Occipital lobe (tissue), 3 donors: ENCODE measurements at places on chromosomes 11 and 22.

GRCh38 chr11:34149786-34150185, 44.4 kb downstream of the NAT10 start:
- DNase-seq: no peak

- DNase-seq: no peak
Observed at GRCh38 chr11:43576803-43577521, 103.6 kb upstream of the HSD17B12 start.

DNA sequence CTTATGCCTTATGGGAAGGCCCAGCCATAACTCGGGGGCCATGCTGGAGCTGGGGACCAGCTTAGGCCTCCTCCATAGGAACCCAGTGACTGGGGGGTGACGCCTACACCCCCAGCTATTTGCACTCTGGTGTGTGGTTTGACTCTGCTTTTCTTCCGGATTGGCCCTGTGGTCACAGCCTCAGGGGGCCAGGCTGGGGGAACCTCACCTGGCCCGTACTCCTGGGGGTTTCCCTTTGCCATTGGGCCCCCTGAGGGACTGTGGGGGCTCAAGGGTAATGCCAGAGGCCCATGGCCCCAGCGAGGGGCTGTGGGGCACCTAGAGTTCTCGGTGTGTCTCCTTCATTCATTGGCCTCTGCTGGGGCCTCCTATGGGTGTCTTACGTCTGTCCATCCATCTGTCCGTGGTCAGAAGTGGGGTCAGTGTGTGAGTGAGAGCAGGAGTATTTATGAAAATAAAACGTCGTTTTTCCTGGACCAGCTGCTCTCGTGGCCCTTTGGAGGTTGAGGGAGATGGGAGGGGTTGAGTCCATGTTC, 6.3 kb upstream of the SH3BP1 start:
- DNase-seq: no peak

DNA sequence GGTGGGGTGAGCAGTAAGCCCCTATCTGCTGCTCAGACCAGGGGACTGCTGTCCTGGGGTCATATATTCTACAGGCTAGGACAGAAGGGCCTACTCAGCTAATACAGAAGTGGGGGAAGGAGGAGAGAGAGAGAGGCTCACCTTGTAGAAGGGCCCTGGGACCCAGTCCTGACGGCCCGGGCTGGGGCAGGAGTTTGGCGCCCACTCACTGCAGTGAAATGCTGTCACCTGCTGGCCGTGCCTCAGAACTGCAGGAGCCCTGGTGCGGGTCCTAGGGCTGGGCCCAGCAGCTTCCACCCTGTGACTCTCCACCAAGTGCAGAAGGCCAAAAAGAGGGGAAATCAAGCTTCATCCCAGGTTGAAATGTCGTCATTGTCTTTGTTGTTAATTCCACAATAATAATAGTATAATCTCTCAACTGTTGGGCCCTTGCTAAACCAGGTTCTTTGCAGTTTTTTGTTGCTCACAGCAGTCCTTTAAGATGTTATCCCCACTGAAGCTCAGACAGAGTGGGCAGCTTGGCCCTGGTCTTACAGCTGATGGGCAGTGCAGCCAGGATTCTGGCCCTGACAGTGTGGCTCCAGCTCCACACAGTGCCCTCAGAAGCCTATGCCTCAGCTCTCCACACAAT, 29.6 kb downstream of the TRIM29 start:
- peak; percentile 43 for DNase-seq

DNA sequence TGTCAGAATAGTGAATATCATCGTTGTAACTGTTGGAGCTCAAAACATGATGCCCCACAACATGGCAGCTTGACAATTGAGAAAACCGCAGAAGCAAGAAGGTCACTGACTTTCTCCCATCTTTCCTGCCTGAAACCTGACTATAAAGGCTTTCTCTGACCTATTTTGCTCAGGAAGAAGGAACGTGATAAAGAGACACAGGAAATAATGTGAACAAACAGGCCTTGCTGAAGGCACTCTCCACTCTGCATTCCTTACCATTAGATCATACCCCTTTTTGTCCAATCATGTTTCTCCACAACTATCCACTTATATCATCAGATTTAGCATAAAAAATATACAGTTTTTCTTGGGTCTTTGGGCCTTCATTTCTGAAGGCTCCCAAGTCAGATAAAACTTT, 916.8 kb downstream of the METTL15 start:
- no peak for DNase-seq

- DNase-seq: no peak
Observed at GRCh38 chr22:19868773-19869471, 14.2 kb upstream of the GNB1L start.

DNA sequence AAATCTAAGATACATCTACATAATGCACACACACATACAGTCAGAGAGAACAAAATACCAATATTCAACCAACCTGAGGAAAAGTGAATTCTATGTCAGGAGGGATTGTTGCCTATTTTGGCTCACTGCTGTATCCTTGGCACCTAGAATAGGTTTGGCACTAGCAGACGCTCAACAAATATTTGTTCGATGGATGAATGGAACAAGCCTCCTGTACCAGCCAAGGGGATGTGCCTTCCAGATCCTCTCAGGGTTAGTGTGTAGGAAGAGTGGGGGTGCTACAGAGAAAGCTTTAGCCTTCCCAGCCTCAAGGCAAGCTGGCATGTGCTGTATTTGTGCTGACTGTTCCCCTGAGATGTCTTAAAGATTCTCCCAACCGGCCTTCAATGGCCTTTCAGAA, 23.3 kb upstream of the POU2AF1 start:
- DNase-seq: no peak

DNA sequence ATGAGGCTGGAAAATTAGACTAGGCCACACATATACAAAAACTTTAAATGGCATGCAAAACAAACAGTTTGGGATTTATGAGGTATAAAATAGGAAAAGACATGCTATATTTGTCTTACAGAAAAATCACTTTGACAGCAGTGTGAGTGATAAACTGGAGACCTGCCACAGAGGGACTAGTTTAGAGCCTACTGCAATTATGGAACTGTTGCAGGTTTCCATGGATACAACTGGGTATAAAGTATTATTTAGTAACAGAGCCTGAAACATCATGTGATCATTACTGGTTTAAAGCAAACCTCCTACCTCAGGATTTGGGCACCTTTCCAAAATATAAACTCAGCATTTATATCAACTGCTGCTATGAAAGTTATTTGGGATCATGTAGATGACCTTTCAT, 1032.5 kb downstream of the DLG2 start:
- no peak for DNase-seq

- DNase-seq: no peak
Observed at GRCh38 chr22:17549655-17550054, 13.6 kb upstream of the SLC25A18 start.
